ENCODE measurements at places on chromosomes 2 and 18.

GRCh38 chr2:217326238-217327022 is 466.6 kb upstream of the TNP1 start:
- no peak for DNase-seq

- no peak for DNase-seq
These were observed 133.6 kb upstream of the CAPN13 start for GRCh38 chr2:30940839-30941238.

DNA sequence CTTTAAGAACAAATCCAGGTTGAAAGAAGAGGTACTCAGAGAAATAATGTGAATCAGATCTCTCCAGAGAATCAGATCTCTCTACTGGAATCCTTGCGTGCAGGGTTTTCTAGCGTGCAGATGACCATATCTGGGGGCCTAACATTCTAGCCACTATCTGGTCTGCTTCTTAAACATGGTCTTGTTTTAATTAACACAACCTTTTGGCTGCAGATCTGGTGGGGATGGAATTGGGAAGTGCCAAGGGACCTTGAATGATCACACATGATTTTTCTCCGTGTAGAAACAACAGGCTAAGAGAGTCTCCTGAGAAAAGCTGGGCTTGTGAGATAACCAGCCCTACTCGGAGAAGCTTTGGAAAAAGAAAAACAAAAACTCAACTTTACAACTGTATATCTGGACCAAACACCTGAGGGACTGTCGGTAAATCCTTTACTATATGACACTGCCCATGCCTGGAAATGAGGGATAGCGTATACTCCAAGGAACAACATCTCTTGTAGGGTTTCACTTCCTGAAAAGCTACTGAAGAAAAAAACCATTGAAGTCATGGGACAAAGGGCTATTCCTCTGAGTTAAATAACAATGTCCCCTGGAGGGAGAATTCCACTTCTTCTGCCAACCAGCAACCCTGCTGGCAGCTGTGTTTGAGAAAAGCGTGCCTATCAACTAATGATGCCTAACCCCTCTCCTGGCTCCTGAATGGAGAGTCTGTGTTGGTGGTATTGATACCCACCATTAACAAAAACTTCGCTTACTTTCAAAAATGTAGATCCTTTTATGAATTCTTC is 171.0 kb upstream of the REV1 start:
- no peak for DNase-seq

GRCh38 chr2:160402997-160403979 is 90.3 kb downstream of the RBMS1 start:
- no peak for DNase-seq

DNA sequence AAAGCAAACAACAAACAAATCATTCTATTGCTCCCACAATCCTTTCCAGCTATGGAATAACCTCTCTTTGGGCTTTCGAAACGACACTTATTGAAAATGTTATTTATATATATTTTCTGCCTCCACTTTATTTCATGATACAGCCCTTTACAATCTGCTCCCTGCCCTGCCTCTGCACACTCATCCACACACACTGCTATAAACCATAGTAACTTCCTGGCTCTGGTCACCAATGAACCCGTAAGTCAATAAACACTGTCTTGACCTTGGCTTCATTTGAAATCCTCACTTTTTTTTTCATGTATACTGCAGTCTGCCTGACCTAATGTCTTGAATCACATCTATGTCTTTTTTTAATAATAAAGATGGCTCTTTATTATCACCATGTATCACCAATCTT is 161.5 kb downstream of the SLC39A10 start:
- no peak for DNase-seq

GRCh38 chr2:237096201-237096600 is 10.5 kb downstream of the COPS8 start:
- DNase-seq = no peak

GRCh38 chr2:104703669-104704068 is 150.2 kb upstream of the POU3F3 start:
- DNase-seq = no peak

DNA sequence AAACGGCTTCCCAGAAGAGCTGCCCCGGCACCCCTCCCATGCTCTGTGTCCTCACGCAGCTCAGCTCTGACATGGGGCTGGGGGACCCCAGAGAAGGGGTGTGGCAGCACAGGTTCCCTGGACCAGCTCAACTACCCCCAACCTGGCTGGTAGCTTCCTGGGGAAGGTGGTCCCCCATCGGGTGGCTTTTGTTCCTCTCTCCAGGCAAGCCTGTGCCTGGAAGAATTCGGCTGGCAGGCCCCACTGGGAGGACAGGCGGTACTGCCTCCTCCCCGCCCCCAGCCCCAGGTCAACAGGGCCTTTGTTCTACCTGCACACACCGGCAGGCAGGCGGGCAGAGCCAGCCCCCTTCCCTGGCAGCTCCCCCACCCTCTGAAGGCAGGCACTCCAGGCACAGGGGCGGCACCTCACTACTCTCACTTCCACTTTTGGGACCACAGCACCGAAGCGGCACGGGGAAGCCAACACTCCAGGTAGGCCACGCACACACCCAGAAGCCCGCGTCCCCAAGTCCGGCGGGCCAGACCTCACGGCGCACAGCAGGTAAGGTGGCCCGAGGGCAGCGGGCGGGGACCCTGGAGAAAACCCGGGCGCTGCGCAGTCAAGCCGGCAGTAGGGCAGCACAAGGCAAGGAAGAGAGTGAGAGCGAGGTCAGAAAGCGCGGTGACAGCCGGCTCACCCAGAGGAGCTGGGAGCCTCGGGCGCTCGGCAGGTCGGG is 1.3 kb downstream of the HS6ST1 start:
- no peak for DNase-seq

GRCh38 chr2:6999211-6999877 is 82.1 kb downstream of the RNF144A start:
- no peak for DNase-seq

GRCh38 chr2:226366920-226367319 is 432.7 kb downstream of the IRS1 start:
- no peak for DNase-seq

GRCh38 chr2:170605862-170606261 is 109.3 kb upstream of the SP5 start:
- DNase-seq = no peak

GRCh38 chr18:7202169-7202568 is 28.7 kb upstream of the LRRC30 start:
- DNase-seq = no peak

DNA sequence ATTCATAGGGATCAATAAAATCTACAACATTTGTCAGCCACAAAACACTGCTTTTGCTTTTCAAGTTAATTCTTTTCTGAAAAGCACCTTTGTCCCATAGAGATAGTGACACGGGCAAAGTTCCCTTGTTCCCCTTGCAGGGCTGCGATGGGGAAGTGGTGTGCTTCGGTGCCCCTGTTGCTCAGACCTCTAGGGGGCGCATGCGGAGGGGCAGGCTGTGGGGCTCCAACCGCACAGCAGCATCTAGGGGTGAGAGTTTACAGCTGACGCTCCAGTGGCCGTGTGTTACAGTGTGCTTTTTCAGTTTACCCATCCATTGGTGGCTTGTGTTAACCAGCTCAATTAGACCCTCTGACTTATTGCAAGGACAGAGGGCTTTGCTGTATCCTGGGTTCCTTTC is 1432.2 kb upstream of the ACVR2A start:
- no peak for DNase-seq

DNA sequence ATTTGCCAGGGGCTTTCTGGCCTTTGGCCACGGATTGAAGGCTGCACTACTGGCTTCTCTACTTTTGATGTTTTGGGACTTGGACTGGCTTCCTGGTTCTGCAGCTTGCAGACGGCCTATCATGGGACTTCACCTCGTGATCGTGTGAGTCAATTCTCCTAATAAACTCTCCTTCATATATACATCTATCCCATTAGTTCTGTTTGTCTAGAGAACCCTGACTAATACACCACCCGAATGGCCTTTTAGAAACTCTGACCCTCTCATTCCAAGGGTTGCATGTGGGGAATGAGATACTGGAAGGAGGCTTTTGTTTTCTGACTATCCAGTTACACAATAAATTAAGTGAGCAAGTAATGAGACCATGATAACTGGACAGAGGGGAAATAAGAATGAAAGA is 430.7 kb downstream of the CDH2 start:
- no peak for DNase-seq

DNA sequence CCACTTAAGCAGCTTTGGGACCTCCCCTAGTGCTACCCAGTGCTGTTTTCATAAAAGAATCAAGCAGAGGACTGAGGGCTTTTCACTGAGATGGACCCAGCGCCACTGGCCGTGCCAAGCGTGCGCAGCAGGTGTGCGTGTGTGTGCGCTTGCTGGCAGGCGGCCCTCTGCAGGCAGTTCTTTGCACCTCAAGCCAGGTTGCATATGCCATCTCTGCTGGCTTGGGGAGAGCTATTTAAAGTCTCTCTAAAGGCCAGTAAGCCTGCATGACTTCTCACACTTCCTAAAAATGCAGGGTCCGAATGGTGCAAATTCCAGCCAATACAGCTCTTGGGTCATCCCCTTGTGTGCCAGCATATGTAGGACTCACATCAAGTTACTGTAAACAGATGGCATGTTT is 255.5 kb downstream of the RNF152 start:
- DNase-seq = no peak

GRCh38 chr18:70931942-70932814 is 643.3 kb downstream of the SOCS6 start:
- DNase-seq = no peak

Data from RWPE2 (cell line).